Dermis microvascular lymphatic vessel endothelial cell (primary cell): ENCODE measurements at places on chromosomes 2 and 18. TPM values are rescaled to one million over a fixed set of nuclear protein-coding genes. Genes with fewer than 3 reads are reported as not detected.

Gene C1QL2
- total RNA-seq: not detected in 2 replicates

Gene CNTNAP5
- not detected in 2 replicates for total RNA-seq

- no peak for DNase-seq
Measured at GRCh38 chr2:50995610-50996009, 36.3 kb downstream of the NRXN1 start.

DNA sequence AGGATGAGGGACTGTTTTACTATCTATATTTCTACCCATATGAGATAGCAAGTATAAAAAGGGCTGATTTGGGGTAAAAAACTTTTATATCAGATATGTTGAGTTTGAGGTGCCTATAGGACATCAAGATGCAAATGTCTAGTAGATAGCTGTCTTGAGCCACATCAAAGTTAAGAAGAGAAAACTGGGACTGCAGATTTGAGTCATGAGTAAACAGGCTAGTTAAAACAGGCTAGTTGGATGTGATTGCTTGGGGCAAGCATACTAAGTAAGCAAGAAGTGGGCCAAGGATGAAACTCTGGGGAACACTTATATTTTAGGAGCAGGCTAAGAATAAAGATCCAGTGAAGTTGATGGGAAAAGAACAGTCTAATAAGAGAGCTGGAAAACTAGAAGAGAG lies 2.8 kb upstream of the SCRN3 start:
- no peak for DNase-seq

- no peak for DNase-seq
Measured at GRCh38 chr2:241753493-241753892, 19.1 kb downstream of the D2HGDH start.

DNA sequence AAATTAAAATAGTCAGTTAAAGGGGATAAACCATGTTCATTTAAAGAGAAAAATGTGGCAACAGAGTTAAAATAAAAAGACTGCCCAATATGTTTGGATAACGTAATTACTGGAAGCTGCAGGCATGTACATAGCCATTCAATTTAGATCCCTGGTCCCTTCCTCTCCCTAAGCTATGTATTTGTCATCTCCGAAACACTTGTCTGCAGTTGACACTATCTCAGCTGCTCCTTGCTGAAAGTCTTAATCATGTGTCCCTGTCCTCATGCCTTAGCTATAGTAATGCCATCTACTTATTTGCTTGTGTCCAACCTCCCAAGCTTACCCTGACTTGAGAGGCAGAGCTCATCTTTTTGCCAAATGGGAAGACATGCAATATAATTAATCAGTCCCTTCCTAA lies 173.8 kb upstream of the REV1 start:
- DNase-seq: no peak
